ENCODE measurements at places on chromosomes 7 and 10. TPM values are rescaled to one million over a fixed set of nuclear protein-coding genes. Genes with fewer than 3 reads are reported as not detected.

DNA sequence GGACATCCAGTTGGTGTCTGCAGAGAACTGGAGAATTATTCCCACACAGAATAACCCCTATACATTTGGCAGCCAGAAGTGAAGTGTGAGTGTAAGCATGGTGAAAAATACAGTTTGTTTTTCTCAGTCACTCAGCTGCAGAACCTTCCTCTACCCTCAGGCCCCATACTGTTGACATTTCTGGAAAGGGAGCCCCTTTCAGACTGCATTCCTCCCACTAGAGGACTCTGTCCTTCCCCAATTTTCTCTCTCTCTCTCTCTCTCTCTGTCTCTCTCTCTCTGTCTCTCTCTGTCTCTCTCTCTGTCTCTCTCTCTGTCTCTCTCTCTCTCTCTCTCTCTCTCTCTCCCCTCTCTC, 86.8 kb upstream of the STEAP1B start:
- peak overlapping the region; percentile 22 for H3K27ac ChIP-seq
- peaks cover 22% of the 10 kb centered on the region for H3K4me1 ChIP-seq
- no peak overlapping the region for H3K4me3 ChIP-seq

DNA sequence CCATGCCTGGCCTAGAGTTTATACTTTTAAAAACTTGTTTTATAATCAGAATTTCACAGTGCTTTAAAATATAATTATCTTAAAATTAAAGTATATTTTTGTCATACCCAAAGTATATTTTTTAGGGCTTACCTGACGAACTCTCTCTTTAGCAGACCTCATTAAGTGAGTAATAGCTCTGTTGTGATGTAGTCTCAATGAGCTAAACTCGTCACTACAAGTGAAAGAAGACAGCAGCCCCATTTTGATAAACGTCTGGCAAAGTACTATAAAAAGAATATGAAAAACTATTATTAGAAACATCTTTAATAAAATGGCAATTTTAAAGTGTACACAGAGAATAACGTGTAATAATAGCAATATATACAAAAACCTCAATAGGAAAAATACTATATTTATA, 18.6 kb downstream of the ANKRD61 start:
- H3K27me3 ChIP-seq = no peaks in the 10 kb centered on the region
- peaks cover 21% of the 10 kb centered on the region for H3K36me3 ChIP-seq
- H3K27ac ChIP-seq = no peak overlapping the region
- no peaks in the 10 kb centered on the region for H3K4me1 ChIP-seq
- no peak for DNase-seq
- no peak overlapping the region for H3K4me3 ChIP-seq

- no peak overlapping the region for H3K4me3 ChIP-seq
- no peaks in the 10 kb centered on the region for H3K36me3 ChIP-seq
- no peaks in the 10 kb centered on the region for H3K4me1 ChIP-seq
- H3K27me3 ChIP-seq = no peaks in the 10 kb centered on the region
- DNase-seq = no peak
Measured at GRCh38 chr10:56095506-56096225, 265.4 kb downstream of the ZWINT start.

- no peak for DNase-seq
- no peaks in the 10 kb centered on the region for H3K36me3 ChIP-seq
- no peak overlapping the region for H3K27ac ChIP-seq
- H3K4me1 ChIP-seq = peaks cover 5% of the 10 kb centered on the region
- no peak overlapping the region for H3K4me3 ChIP-seq
Measured at GRCh38 chr7:97019710-97020225, 4.9 kb downstream of the DLX5 start.

Gene TMEM139
- 13.7 TPM for polyA plus RNA-seq

Gene HMX3
- 0.07 TPM for polyA plus RNA-seq

Gene BPGM
- polyA plus RNA-seq = 10.0 TPM

Gene CFTR
- 247 TPM for polyA plus RNA-seq

Gene ERV3-1
- 4.2 TPM for polyA plus RNA-seq
